CD4-positive, CD25-positive, alpha-beta regulatory T cell (primary cell): ENCODE measurements at places on chromosomes 12 and 14.
A peak's percentile ranks its signal among the peaks of the same experiment; 100 is the strongest.

DNA sequence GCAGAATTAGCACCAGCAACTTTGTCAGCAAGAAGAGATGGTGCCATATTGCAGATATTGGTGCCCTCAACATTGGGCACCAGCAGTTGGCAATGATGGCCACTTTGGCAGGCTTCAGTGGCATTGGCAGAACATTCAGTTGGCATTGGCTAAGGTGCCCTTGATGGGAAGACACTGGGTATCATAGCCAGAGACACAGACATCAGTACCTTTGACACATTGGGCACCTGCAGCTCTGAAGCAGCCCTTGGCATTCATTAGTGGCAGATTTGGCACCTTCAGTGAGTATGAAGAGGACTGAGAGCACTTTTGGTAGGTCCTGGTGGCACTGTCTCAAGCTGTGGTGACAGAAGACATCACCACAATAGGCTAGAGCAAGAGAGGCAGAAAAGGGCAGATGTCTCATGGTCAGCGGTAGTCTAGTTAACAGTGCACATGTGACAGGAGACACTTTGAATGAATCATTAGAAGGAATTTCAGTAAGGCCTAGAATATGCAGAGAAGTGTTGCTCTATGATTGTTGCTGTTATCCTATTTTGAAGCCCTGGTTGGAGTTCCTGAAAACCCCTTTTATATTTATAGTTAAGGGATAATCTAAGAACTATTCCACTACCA is 422.2 kb downstream of the APAF1 start:
- H3K4me1 ChIP-seq: no peaks in the 10 kb centered on the region
- no peaks in the 10 kb centered on the region for H3K36me3 ChIP-seq
- DNase-seq: no peak
- no peak overlapping the region for H3K27ac ChIP-seq

DNA sequence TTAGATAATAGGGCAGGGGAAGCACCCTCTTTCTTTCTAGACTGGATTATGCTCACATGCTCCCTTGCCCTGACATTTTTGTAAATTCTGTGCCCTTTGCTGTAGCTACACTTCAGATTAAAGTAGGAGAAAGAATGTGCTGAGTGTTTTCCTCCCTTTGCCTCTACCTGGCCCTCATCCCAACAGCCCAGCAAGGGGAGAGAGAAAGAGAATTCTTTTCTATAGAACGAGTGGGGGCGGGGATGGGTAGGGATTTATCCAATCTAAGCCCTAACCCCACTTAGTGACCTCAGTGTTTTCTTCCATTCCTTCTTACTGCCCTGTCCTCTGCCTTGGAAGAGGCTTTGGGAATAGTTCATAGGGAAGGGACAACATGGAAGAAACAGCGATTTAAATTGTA is 13.5 kb downstream of the GPR84 start:
- H3K4me3 ChIP-seq: no peak overlapping the region
- no peaks in the 10 kb centered on the region for H3K27me3 ChIP-seq
- peaks cover 16% of the 10 kb centered on the region for H3K4me1 ChIP-seq
- H3K27ac ChIP-seq: no peak overlapping the region

- DNase-seq: no peak
- H3K36me3 ChIP-seq: no peaks in the 10 kb centered on the region
- H3K27ac ChIP-seq: no peak overlapping the region
These were observed 4.0 kb downstream of the KRT5 start for GRCh38 chr12:52515927-52516831.

- no peaks in the 10 kb centered on the region for H3K4me1 ChIP-seq
- no peak for DNase-seq
- H3K27me3 ChIP-seq: peaks cover 4% of the 10 kb centered on the region
- no peak overlapping the region for H3K27ac ChIP-seq
These were observed 24.2 kb downstream of the ISCA2 start for GRCh38 chr14:74517731-74518130.

GRCh38 chr12:118418385-118419057 is 42.2 kb downstream of the SUDS3 start:
- H3K27me3 ChIP-seq: no peaks in the 10 kb centered on the region
- no peak for DNase-seq
- H3K27ac ChIP-seq: no peak overlapping the region
- H3K4me1 ChIP-seq: no peaks in the 10 kb centered on the region

DNA sequence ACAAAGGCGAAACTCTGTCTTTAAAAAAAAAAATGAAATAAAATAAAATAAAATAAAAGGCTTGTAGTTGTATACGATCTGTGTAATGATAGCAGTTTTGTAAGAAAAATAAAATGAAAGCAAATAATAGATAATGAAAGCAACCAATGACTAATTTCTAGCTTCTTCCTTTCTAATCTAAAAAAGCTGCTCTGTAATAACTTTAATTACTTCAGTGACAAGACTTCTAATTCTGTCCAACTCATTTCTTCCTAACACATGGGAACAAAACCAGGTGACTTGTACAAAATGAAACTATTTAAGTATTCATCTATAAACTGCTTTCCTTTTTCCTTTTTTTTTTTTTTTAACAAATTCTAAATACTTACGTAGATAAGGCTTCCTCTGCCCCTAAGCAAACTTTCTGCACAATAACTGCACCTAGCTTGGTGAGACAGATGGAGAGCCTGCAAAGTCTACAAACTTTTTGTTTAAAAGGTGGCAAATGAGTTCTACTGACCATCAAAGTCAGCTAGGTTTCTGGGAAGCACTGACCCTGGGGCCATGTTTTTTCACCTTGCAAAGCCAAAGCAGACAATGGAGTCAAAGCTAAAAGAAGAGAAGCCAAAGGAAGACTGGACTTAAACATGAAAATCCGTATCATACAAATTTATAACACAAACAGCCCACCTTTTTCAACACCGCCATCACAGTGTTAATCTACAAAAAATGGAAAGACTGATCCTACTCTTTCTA is 28.2 kb downstream of the DENND5B start:
- no peak overlapping the region for H3K4me3 ChIP-seq
- H3K36me3 ChIP-seq: no peaks in the 10 kb centered on the region
- no peaks in the 10 kb centered on the region for H3K4me1 ChIP-seq
- no peak for DNase-seq

- H3K36me3 ChIP-seq: peaks cover under 1% of the 10 kb centered on the region
- peak overlapping the region; percentile 41 for H3K27ac ChIP-seq
- peak; percentile 44 for DNase-seq
- H3K4me1 ChIP-seq: peaks cover 62% of the 10 kb centered on the region
- H3K4me3 ChIP-seq: peak overlapping the region; percentile 61
- H3K27me3 ChIP-seq: no peaks in the 10 kb centered on the region
These were observed 46.8 kb downstream of the ATP2B1 start for GRCh38 chr12:89661706-89662330.

GRCh38 chr12:110035534-110036104 is 12.7 kb downstream of the C12orf76 start:
- H3K4me3 ChIP-seq: no peak overlapping the region
- no peak for DNase-seq
- no peak overlapping the region for H3K27ac ChIP-seq
- peaks cover 15% of the 10 kb centered on the region for H3K4me1 ChIP-seq

DNA sequence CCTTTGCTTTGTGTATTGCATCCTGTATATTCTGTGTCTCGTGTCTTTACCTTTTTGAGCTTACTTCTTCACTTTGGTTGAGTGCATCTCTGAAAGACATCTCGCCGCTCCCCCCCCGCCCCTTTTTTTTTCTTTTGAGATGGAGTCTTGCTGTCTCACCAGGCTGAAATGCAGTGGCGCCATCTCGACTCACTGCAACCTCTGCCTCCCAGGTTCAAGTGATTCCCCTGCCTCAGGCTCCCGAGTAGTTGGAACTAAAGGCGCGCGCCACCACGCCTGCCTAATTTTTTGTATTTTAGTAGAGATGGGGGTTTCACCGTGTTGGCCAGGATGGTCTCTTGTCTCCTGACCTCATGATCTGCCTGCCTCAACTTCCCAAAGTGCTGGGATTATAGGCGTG is 49.9 kb downstream of the DIP2B start:
- no peak for DNase-seq
- H3K27me3 ChIP-seq: no peaks in the 10 kb centered on the region
- H3K27ac ChIP-seq: no peak overlapping the region
- peaks cover 2% of the 10 kb centered on the region for H3K36me3 ChIP-seq
- H3K4me1 ChIP-seq: peaks cover 4% of the 10 kb centered on the region

DNA sequence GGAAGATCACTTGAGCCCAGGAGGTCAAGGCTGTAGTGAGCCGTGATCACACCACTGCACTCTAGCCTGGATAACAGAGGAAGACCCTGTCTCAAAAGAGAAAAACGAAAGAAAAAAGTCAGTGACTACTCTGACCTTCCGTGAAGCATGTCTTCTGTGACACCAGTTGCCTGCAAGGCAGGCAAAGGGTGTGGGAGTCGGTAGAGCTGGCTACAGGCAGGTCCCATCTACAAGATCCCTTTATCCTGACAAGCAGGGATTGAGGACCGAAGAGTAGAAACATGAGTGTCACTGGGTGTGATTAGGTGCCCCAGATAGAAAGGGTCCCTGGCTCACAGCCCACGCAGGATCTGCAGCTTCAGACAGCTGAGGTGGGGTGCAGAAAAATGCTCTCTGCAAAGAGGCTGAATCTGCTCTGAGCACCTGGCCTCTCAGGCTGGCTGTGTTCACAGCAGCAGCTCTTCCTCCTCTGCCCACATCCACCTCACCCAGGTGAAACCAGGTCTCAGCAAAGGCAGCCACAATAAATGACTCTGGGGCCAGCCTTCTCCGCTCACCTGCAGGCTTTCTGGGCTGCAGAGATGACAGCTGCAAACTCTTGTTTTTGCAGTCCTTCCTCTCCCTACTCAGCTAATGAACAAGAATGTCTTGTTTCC is 28.6 kb upstream of the HSP90B1 start:
- peak overlapping the region; percentile 49 for H3K27ac ChIP-seq
- peaks cover 38% of the 10 kb centered on the region for H3K4me1 ChIP-seq
- H3K36me3 ChIP-seq: no peaks in the 10 kb centered on the region
- no peaks in the 10 kb centered on the region for H3K27me3 ChIP-seq
- peak; percentile 80 for DNase-seq

DNA sequence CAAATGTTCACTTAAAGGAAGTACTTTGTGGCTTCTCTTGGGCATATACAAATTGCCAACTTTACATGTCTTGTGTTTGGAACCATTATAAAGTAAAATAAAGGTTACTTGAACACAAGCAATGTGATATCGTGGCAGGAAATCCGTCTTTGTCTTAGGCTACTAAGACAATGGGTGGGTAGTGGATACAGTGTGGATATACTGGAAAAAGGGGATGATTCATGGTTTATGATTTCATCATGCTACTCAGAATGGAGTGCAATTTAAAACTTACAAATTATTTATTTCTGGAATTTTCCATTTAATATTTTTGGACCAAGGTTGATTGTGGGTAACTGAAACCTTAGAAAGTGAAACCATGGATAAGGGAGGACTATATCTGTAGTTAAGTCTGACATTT is 48.4 kb downstream of the MYRFL start:
- H3K4me3 ChIP-seq: no peak overlapping the region
- H3K36me3 ChIP-seq: no peaks in the 10 kb centered on the region
- no peak for DNase-seq
- no peaks in the 10 kb centered on the region for H3K27me3 ChIP-seq
- no peaks in the 10 kb centered on the region for H3K4me1 ChIP-seq

DNA sequence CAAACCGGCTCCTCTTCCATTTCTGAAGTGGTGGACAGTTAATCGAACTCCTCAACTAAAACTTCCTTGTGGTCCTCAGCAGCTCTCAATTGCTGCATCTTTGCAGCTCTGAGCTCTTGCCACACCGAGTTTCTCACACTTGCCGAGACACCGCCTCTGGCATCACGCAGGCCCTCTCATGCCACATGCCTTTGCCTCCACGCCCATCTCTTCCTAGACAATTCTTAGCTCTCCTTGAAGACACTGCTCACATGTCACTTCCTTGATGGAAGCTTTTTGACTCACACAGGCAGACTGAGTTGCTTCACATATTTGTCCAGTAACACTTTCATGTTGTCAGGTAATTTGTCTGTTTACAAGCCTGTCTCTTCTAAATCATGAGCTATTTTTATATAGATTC is 29.2 kb downstream of the KCNA1 start:
- peaks cover 10% of the 10 kb centered on the region for H3K27me3 ChIP-seq
- DNase-seq: no peak
- no peaks in the 10 kb centered on the region for H3K4me1 ChIP-seq
- H3K36me3 ChIP-seq: no peaks in the 10 kb centered on the region
- H3K27ac ChIP-seq: no peak overlapping the region

DNA sequence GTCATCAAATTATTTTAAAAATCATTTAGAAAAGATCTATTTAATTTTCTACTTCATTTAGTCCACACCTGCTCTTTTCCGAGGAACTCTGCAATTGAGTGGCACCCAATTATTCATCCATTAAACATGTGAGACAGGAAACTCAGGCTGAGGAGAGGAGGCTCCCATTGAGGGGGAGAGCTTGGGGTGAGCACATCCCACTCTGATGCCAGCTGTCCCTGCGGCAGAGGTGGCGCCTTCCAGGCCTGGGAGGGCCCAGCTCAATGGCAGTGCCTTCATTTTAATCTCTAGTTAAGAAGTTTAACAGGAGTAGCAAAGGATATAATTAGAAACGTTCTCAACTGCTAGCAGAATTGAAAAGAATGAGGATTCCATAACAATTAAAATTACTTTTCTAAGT is 92.0 kb downstream of the ITPR2 start:
- H3K27ac ChIP-seq: no peak overlapping the region
- H3K27me3 ChIP-seq: no peaks in the 10 kb centered on the region
- no peak overlapping the region for H3K4me3 ChIP-seq
- H3K4me1 ChIP-seq: no peaks in the 10 kb centered on the region
- no peaks in the 10 kb centered on the region for H3K36me3 ChIP-seq
- DNase-seq: no peak

DNA sequence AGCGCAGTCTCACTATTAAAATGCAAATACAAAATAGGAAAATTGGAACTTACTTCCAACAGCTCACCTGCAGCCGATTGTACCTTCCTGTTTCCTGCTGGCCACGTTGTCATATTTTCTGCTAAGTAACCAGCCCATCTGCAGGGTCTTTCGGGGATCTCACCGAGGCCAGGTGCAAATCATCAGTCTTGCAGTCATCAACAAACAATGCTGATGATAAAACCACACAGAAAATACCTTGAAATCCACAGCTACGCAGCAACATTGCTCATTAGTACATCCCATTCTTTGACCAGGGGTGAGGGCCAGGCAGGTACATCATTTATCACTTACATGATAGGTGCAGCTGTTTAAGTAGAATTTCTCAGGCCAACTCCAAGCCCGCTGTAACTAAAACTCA is 406.9 kb downstream of the TMEM121 start:
- H3K27me3 ChIP-seq: peaks cover 13% of the 10 kb centered on the region
- no peaks in the 10 kb centered on the region for H3K4me1 ChIP-seq
- DNase-seq: no peak
- H3K36me3 ChIP-seq: no peaks in the 10 kb centered on the region
- no peak overlapping the region for H3K4me3 ChIP-seq

- H3K27me3 ChIP-seq: peaks cover 2% of the 10 kb centered on the region
- H3K4me3 ChIP-seq: no peak overlapping the region
- no peaks in the 10 kb centered on the region for H3K4me1 ChIP-seq
- H3K27ac ChIP-seq: no peak overlapping the region
- no peak for DNase-seq
These were observed 404.7 kb downstream of the APAF1 start for GRCh38 chr12:99049774-99050173.

- no peak overlapping the region for H3K27ac ChIP-seq
- no peaks in the 10 kb centered on the region for H3K27me3 ChIP-seq
- H3K4me1 ChIP-seq: no peaks in the 10 kb centered on the region
- no peak for DNase-seq
- no peak overlapping the region for H3K4me3 ChIP-seq
- no peaks in the 10 kb centered on the region for H3K36me3 ChIP-seq
These were observed 541.7 kb downstream of the NOVA1 start for GRCh38 chr14:26056036-26056616.
